Activated CD4-positive, alpha-beta T cell treated with anti-CD3 and anti-CD28 coated beads, Interleukin-2, amount 50 U/mL, for 4 hours (primary cell): ENCODE measurements at places on chromosomes 3 and 15.

GRCh38 chr3:3201611-3202010 is 22.1 kb upstream of the CRBN start:
- DNase-seq: no peak

DNA sequence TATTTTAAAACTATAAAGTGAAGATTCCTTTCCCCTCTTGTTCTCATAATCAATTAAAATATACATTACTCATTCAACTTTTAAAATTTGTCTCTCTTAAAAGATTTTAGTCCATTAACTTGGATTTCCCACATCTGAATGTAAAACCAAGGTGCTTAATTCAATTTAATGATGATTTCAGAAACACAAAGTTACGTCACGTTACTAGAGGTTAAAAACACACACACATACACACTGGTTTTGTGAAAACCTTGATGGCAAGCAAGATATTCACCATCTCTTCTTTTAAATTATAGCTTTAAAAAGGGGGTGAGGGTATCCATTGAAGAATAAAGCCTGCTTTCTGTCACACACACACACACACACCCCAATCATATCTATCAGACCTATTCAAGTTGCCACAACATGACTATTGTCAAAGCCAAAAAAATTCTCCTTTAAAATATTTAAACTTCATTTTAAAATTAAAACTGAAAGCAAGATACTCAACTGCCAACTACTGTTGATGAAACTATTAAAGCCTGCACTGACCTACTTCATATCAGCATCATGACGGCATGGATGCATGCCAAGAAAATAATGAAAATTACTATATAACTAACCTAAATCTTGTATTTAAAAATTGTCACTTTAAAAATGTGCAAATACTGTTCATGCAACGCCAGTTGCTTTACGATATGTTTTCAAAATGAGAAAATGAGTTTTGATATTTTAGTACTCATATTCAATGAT is 2.1 kb downstream of the RFX7 start:
- no peak for DNase-seq

DNA sequence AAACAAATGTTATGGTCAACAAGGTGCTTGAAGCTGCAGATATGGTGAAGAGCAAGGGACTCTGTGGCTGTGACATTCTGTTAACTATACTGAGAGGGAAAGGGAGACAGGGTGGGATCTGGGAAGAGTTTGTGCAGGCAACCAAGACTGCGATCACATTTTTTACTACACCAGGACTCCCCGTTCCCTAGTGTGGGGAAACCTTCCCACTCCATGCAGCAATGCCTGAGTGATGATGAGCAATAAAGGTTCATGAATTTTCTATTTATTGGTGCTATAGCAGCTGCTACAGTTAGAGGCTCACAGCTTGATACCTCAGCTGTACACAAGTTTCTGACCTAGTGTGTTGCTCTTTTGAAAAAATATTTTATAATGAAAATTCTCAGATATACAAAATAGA is 160.9 kb upstream of the SGO1 start:
- no peak for DNase-seq

DNA sequence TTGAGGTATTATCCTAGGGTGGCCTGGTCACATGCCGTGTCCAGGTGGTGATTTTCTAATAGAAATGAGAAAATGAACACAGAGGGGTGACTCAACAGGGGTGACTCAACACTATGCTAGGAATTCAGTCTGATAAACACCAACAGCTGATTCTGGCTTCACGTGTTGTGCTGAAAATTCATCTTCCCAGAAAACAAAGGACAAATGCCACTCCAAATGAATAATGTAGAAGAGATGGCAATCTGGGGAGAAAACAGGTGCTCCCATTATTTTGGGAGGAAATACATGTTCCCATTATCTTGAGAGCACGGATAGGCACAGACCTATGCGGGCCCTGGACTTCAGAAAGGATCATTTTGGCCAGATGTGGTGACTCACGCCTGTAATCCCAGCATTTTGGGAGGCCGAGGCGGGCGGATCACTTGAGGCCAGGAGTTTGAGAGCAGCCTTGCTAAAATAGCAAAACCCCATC is 101.2 kb upstream of the MEX3B start:
- DNase-seq: no peak

DNA sequence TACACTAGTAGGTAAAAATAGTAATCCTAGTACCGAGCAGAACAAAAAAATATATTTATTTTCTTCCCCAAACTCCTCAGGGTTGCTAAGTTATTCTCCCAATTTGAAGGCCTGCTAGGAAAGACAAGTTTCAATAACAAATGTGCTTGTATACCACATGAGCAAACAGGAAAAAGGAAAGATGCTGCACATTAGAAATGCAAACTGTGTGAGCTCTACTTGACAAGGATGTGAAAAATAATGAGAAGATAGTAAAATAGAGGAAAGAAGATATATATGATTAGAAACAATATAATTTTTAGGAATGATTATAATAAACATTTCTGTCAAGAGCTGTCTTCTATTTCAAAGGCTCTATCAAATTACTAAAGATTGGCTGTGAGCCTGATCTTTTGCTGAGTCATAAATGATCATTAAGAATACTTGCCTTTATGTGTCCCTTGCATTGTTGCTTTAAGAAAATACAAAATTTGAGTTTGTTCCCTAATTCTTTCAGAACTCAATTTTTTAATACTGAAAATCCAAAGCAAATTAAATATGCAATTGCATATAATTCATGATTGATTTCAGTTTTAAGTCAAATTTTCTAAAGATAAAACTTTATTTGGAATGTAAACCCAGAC is 174.2 kb downstream of the NEK10 start:
- no peak for DNase-seq

GRCh38 chr3:186513386-186513785 is 30.8 kb downstream of the CRYGS start:
- DNase-seq: no peak

GRCh38 chr3:100001526-100002270 is 112.6 kb downstream of the FILIP1L start:
- no peak for DNase-seq

DNA sequence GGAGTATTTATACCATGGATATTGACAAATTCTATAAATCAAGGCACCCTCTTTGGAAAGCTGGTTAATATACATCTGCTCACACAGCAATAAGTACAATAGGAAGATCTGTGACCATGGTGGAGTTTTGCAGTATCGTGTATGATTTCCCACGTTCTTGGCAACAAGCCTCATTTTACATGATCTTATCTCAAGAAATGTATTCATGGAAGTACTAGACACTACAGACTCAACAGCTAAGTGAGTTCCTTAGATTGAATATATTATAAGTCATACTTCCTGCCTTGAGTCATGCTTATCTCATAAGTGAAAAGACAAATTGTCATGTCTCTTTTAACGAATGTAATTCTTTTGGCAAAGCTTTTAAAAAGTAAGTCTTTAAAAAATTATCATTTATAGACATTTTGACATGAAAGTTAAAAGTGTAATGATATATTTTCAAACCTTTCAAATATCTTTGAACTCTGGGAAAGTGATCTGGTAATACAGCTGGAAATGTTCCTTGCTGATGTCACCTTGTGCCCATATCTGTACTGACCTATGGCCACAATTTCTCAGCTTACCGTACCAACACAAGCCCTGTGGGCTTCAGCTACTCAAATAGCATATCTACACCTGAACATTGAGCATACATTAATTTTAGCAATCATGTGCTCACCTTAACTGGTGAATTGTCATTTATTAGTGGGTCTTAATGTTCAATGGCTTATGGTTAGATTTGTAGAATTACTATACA is 130.3 kb upstream of the TMC3 start:
- no peak for DNase-seq

DNA sequence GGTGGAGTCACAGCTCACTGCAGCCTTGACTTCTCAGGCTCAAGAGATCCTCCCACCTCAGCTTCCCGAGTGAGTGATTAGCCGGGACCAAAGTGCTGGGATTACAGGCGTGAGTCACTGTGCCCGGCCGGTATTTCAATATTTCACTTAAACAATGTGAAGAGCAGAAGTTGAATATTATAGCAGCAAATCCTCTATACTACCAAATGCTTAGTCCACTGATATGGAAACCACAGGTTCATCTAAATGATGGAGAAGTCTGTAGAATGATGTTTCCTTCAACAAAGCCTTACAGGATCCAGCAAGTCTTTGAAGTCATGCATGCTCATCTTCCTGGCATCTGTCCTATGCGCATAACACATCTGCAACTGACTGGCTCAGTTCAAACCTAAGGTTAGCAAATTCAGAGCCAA is 20.3 kb upstream of the UACA start:
- no peak for DNase-seq

DNA sequence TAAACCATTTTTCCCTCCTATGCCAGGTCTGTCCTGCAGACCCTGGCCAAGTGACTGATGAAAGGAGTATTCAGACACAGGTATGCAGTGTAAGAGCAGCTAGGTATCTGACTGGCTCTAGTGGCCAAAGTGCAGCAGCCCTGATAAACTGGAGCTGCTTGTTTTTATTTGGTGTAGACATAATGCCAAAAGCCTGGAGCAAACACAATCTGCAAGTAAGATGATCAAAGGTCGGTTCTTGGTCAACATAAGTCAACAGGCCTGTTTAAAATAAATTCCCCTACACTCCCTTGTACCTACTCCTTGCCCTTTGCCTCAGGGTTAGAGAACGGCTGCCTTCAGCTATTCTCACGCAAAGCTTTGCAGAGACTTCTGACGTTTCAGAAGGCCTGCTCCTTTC is 1003.1 kb downstream of the ZPLD1 start:
- no peak for DNase-seq

- no peak for DNase-seq
Observed at GRCh38 chr3:71441217-71441924, 142.2 kb downstream of the FOXP1 start.

GRCh38 chr15:73906346-73907034 is 19.8 kb upstream of the LOXL1 start:
- DNase-seq: no peak

DNA sequence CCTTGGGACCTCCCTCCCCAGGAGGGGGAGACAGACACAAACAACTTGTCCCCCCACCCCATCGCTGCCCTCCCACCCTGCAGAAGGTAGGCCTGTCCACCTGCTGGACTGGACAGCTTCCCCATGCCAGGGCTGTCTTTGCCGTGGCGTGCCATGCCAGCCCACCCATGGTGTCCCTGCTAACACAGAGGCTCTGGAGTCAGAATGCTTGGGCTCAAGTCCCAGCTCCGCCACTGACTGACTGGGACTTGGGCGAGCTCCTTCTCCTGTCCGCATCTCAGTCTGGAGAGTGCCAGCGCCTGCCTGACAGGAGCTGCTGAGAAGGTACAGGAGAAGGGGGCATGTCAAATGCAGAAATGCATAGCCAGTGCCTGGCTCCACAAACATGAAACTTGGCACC is 23.9 kb downstream of the WNT7A start:
- DNase-seq: no peak

DNA sequence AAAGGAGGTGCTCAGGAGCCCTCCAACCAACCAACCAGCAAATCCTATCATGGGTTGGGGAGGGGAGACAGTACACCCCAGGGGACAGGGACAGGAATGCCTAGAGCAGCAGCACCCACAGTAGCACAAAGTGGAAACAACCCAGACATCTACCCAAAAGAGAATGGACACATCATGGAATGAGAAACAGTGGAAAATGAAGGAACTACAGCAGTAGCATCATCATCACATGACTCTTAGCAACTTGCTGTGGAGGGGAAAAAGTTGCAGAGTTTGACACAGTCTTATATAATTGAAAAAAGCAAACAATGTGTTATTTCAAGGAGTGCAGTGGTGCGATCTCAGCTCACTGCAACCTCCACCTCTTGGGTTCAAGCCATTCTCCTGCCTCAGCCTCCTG is 11.0 kb downstream of the C3orf22 start:
- DNase-seq: no peak

- no peak for DNase-seq
Observed at GRCh38 chr15:84595660-84596059, 5.1 kb upstream of the ZSCAN2 start.

GRCh38 chr15:94206463-94207167 is 24.7 kb upstream of the MCTP2 start:
- no peak for DNase-seq

DNA sequence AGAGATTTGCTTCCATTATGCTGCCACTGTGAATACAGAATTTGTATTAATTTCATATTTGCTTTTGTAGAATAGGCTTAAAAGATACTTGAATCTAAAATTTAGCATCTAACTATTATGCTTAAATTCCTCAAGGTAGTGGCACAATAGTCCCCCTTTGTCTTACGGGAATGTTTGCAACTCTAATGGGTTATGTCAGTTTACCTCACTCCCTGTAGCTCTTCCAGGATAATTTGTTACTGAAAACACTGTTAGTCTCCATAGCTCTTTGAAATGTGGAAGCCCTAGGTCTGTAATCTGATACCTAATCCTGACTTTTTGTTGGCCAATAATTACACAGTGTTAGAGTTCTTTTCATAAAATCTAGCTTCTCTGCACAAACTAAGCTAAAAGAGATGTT is 433.4 kb downstream of the PYDC2 start:
- DNase-seq: no peak

DNA sequence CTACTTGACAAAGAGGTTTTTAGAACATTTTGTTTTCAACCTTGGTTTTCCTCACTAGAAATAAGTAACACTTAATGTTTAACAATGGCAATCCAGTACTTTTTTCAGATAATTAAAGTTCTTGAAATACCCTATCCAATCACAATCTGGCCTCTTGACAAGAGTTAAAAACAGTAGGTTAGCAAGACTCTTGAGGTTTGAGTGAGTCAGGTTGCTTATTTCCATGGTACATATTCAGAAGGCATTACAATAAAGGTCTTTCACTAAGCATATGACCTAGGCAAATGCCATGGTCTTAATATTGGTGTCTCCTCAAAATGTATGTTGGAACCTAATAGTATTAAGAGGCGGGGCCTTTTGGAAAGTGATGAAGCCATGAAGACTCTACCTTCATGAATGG is 5.6 kb downstream of the SUCNR1 start:
- no peak for DNase-seq

DNA sequence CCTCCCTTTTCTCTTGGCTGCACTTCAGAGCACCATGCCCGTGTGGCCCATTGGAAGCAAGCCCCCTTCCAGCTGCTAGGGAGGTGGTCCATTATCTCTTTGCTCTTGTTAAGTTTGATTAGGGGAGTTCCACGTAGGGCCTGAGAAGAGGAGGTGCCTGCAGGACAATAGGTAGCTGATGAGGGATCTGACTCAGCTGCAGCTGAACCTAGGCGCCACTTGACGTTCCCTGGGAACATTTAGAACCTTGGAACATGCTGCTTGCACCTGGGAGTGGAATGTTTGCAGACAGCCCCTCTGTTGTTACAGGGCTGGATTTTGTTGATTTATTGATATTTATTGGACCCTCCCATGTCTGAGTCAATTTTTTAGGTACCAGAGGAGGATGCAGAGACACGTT is 4.7 kb downstream of the SMAD3 start:
- DNase-seq: no peak
